ENCODE measurements at places on chromosomes 2 and 18.

DNA sequence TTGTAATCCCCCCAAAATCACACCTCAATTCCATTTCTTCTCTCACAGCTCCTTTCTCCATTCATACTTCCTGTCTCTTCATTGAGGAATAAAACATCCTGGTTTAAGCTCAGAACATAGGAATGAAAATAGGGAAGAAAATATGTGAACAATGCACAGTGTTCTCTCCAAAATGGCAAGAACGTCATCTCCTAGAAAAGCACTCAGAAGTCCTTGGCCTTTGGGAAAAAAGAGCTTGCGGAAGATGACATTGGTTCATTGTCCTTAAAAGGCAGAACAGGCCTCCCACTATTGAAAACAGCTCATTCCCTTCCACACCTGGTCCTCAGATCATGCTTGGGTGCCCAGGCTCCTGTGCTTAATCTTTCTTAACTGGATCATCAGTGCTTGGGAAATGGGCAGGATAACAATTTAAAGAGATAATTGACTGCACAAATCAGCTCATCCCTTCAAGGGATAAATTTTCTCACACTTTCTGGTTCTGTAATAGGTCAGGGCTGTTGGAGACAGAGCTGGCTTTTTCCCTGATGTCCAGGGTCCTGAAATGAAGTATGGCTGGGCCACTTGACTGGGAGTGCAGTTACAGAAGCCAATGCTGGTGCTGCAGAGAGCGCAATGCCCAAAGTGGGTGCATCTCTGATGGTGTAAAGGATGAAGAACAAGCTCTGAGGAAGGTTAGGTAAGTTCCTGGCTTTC is 69.2 kb downstream of the MARCHF4 start:
- DNase-seq: no peak

DNA sequence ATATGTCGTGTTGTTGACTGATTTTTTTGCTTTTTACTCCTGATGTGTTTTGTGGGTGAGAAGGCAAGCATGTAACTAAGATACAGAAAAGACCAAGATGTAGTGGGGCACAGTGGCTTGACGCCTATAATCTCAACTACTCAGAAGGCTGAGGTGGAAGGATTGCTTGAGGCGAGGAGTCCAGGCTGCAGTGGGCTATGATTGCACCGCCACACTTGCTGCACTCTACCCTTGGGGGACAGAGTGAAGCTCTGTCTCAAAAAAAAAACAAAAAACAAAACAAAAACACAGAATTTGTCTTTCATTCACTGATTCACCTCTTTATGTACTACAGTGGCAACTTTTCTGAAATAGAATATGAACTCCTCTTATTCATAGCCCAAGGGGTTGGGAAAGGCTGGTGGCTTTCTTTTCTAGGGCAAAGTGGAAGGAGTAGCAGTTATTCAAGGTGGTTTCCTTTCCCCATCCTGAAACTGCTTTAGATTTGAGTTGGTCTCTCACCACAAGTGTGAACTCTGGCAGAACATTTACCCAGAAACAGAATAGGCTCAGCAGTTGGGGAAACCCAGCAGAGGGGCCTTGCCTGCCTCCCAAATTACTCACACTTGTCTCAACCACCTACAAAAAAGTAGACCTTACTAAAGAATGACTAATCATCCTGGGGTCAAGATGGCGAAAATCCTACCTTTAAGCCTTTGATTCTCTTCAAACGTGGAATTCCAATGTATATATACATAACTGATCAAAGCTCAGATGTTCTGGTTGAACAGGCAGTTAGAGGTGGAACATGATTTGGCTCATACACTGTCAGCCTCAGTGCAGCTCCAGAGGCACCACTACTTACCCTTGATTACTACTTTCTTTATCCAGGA is 6.5 kb downstream of the TANK start:
- DNase-seq: no peak

DNA sequence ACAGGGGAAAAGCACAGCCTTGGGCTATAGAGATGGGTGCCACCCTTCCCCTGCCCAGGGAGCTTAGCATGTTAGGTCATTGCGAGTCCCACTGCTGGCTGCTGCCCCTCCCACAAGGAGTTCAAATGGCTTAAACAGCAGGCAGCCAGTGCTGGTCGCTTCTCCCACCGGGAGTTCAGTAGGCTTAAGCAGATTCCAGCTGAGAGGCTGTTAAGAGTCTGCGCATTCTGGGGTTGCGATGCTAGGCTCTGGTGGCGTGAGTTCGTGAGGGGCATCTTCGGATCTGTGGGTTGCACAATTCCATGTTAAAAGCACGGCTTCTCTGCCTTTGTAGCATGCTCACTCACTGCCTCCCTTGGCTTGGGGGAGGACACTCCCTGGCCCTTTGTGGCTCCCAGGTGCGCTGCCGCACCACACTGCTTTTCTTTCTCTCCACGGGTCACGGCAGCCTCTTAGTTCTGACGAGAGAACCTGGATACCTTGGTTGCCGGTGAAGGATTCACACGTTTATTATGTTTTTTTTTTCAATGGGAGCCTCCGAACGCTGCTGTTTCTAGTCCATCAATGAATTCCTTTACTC is 93.2 kb downstream of the UNC80 start:
- DNase-seq: no peak

DNA sequence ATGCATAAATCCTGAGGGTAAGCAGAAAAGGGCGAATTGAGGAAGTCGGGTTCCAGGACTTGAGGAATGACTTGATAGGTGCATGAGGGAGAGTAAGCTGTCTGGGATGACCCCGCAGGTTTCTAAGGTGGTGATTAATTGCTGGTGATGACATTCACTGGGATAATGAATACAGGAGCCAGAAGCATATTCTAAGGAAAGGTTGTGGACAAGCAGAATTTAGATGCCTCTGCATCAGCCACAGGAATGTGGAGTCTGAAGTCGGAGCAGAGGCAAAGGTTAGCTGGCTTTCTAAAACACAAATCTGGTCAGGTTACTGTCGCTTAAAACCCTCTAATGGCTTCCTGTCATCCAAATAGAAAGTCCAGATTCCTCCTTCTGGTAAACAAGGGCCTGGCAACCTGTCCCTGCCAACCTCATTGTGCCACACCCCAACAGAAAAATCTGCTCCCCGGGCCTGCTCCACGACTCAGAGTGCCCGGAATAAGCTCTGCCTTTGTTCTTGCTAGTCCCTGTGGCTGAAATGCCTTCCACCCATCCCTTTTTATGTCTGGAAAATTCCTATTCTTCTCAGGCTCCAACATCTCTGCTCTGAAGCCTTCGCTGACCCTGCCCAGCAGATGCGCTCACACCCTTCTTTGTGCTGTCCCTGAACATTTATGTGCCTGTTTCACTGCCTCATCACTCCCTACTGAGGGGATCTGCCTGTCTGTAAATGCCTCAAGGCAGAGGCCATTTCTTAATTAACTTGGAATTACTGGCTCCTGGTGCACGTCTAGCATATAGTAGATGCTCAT is 11.3 kb upstream of the TMEM214 start:
- peak; percentile 12 for DNase-seq

DNA sequence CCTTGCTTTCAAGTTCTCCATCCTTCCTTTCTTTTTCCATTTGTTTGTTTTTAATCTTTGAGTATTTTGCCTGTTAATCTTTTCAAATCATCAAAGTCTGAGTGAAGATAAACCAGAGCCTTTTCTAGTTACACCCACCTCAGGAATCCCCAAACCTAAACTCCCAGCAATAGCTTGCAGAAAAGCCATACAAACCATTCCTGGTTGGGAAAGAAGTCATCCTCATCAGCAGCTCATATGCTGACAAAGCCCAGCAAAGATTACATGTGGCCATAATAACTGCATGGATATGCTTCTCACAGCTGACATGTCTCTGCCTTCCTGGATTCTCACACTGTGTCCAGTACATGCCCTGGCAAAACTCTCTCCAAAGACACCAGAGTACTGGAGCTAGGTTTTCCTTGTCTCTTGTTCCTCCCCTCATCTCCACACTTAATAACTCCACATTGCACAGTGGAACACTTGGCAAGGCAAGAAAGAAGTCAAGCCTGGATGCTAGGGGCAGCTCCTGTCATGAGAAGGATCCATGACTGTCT is 126.4 kb upstream of the TLK1 start:
- DNase-seq: no peak

DNA sequence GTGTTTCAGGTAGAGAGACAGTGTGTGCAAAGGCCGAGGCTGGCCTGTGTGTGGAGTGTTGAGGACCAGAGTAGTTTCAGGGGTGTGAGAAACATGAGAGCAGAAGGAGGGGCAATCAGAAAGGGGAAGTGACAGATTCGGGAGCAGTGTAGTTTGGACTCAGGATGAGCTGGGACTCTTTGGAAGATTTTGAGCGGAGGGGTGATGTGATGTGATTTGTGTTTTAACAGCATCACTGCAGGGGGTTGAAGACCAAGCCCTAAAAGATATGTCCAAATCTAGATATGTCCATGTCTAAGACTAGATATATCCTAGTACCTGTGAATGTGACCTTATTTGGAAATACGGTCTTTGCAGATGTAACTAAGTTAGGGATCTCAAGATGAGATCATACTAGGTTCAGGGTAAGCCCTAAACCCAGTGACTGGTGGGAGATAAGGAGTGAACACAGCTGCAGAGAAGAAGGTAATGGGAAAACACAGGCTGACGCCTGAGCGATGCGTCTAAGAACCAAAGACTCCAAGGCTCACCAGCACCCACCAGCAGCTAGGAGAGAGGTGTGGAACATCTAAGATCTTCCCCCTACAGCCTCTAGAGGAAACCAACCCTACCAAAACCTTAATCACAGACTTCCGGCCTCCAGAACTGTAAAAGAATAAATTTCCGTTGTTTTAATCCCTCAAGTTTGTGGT is 38.5 kb upstream of the MYO3B start:
- DNase-seq: no peak

DNA sequence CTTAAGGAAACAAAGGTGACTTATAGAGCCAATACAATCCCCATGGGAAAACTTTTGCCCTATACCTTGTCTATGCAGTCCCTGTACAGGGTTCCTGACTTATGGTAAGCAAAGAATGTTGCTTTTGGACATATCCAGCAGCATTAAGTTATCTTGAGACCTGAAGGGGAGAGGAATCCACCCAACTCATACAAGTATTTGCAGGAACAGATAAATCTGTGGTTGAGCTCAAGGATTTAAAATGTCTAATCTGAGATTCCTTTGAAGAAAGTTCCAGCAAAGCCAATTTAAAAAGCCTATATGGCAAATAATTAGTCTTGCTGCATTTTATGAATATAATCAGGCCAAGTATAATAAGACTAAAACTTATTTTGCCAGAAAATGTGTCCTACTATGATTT is 739.5 kb upstream of the CDH2 start:
- DNase-seq: no peak

- no peak for DNase-seq
These were observed 31.0 kb upstream of the FMNL2 start for GRCh38 chr2:152303951-152304350.

DNA sequence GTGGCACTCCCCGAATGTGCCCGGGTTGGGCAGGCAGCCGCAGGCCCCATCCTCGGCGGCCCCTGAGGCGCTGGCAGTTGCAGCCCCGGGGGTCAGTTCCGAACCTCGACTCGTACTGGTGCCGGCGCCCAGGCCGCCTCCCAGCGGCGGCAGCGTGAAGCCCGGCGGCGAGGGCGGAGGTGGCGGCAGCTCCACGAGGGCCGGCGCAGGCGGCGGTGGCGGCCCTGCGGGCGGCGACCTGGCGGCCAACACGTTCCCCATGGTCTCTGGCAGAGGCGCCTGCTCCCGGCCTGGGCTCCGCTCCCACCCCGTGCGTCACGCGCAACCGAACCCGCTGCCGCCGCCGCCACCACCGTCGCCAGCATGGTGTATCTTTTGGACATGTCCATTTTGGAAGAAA is 196.3 kb downstream of the CCDC74A start:
- DNase-seq: peak; percentile 62

DNA sequence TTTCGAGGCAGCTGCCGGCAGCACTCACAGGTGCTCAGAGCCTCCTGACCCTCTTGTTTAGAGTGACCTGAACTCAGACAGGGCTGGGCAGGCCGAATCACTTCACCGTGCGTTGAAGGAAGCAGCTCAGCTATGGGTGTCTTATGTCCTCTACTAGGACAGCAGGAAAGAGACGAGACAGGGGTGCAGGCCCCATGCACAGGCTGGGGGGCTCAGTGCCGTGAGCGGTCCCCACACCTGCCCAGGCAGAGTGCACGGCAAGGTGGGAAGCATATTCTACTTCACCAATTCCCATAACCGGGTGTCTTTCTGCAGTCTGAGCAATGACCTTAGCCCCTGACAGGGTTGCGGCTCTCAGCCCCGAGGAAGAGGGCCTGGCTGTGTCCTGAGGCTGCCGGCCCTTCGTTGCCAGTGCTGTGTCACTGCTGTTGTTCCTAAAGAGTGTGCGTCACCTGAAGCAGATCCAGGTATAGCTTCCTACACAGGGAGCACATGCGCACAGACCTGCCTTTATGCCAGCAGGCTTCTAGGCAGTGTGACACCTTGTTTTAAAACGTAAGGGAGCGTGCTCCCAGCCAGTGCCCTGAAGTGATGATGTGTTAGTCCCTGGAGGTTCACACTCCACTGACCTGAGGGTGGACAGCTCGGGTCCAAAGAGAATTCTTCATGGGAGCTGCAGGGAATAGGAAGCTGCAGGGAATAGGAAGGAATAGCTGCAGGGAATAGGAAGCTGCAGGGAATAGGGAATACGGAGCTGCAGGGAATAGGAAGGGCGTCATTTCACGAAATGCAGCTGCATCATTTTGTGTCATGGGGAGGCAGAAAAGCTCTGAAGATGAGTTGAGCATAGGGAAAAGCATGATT is 207.9 kb upstream of the SALL3 start:
- DNase-seq: no peak

DNA sequence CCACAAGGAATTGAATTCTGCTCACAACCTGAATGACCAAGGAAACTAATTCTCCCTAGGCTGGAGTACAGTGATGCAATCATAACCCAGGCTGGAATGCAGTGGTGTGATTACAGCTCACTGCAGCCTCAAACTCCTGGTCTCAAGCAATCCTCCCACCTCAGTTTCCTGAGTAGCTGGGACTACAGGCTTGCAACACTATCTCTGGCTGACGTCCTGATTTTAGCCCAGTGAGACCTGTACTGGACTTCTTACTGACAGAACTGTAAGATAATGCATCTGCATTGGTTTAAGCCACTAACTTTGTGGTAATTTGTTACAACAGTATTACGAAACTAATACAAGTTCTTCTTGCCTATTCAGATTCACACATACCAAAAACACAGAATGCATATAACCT is 9.5 kb upstream of the KDSR start:
- no peak for DNase-seq

- no peak for DNase-seq
These were observed 275.9 kb downstream of the RBM43 start for GRCh38 chr2:150985741-150986140.

- no peak for DNase-seq
These were observed 453.5 kb upstream of the TNP1 start for GRCh38 chr2:217313386-217313785.

Measured in MG63 (cell line).